ENCODE measurements at places on chromosomes 12 and 14. TPM values are rescaled to one million over a fixed set of nuclear protein-coding genes. Genes with fewer than 3 reads are reported as not detected.
A peak's percentile ranks its signal among the peaks of the same experiment; 100 is the strongest.

Gene TMEM120B
- total RNA-seq = 10.3 TPM

- DNase-seq = no peak
These were observed 1.5 kb upstream of the CRIP2 start for GRCh38 chr14:105473033-105473676.

Gene SOCS4
- total RNA-seq = 26.4 TPM

Gene CLEC4D
- not detected for total RNA-seq

GRCh38 chr14:72975770-72976169 lies 49.5 kb downstream of the DCAF4 start:
- DNase-seq = no peak

GRCh38 chr14:73591690-73592449 lies at the start of gene ACOT4:
ACOT4 (plus strand) TSS chr14:73591873; CDS start chr14:73591960, 87 bp downstream.
- peak; percentile 63 for DNase-seq

Gene KLRC2
- total RNA-seq = 3.0 TPM

Gene KRT79
- not detected for total RNA-seq

GRCh38 chr14:64970776-64971477 lies 1.2 kb downstream of the RAB15 start:
- no peak for DNase-seq

DNA sequence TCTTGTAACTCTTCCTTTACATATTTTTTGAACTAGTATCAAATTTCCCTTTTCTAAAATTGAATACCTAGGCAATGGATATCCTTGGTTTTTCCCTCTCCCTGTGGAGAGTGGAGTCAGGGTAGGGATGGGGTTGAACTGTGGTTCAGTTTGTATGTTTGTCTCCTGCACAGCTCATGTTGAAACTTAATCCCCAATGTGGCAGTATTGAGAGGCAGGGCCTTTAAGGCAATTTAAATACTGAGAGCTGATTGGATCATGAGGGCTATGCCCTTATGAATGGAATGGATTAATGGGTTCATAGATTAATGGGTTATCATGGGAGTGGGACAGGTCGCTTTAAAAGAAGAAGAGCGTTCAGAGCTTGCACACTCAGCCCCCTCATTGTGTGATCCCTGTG lies 127.2 kb upstream of the RGS6 start:
- DNase-seq = no peak

DNA sequence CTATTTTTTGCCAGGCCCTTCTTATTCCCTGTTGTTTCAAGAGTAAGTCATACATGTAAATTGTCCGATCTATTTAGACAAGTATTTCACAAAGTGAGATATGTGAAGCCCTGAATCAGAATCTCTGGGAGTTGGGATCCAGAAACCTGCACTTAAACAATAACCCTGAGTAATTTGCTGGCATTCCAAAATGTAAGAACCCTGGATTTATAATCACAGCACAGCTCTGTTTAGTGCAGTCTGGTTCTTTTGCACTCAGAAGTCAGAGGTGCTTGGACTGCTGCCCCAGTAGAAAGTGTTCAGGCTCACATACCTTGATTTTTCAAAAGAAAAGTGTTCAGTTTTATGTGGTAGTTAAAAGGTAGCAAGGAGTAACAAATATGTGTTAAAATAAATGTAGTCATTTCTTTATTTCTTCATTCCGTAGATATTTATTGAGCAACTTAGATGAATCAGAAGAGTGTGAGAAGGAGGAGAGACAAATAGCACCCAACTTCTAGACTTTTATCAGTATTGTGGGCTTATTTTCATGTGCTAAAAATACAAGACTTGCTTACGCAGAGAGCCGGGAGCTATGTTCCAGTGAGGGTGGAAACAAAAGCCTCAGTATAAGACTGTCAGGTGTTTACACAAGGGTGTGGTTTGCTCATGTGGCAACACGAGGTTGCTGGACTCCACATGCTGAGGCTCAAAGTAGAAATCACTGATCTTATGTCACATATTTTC lies 70.1 kb downstream of the SYNE2 start:
- no peak for DNase-seq

DNA sequence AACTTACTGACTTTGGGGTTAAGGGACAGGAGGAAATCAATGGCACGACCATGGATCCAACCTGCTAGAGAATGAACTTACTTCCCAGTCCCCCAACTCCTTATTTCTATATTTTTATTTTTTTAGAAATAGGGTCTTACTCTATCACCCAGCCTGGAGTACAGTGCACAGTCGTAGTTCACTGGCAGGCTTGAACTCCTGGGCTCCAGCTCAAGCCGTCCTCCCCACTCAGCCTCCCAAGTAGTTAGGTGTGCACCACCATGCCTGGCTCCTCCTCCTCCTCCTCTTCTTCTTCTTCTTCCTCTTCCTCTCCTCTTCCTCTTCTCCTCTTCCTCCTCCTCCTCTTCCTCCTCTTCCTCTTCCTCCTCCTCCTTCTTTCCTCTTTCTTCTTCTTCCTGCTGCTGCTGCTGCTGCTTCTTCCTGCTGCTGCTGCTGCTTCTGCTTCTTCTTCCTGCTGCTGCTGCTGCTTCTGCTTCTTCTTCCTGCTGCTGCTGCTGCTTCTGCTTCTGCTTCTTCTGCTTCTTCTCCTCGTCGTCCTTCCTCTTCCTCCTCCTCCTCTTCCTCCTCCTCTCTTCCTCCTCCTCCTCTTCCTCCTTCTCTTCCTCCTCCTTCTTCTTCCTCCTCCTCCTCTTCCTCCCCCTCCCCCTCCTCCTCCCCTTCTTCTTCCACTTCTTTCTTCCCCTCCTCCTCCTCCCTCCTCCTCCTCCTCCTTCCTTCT lies 390.1 kb upstream of the RGS6 start:
- no peak for DNase-seq

- DNase-seq = no peak
These were observed 58.3 kb upstream of the EEA1 start for GRCh38 chr12:92987362-92987761.

Gene NKX2-1
- total RNA-seq = 0.23 TPM

DNA sequence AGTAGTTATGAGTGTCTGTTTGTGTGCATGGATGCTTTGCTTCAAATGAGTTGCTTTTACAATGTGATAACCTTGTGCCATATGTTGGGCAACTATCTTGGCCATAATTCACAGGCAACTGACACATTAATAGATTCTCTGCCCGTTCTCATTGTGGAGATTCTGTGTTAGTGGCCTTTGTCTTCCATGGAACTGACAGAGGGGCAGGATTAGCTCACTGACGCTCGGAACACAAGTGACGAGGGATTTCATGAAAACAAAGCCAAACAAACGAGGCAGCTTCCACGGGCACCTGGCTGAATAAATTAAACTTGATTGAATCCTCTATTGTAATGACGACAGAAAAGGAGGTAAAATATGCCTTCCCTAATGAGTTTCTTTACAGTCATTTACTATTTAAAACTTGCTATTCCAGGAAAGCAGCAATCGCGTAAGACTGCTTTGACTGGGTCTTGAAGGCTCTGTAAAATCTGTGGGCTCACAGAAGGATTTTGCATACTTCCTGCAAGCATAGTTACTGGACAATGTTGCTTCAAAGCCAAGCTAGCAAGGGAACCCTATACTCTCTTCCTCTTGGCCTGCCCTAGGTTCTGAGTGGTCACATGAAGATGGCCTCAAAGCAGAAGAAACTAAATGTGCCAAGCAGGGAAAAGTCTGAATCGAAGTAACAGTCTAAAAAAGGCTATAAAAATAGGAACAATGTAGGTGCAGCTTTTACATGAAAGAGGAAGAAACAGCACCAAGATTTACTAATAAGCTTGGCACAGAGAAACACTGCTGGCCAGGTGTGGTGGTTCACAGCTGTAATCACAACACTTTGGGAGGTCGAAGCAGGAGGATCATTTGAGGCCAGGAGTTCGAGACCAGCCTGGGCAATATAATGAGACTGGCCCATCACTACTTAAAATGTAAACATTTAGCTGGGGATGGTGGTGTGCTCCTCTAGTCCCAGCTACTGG lies 28.1 kb upstream of the SINHCAF start:
- no peak for DNase-seq

DNA sequence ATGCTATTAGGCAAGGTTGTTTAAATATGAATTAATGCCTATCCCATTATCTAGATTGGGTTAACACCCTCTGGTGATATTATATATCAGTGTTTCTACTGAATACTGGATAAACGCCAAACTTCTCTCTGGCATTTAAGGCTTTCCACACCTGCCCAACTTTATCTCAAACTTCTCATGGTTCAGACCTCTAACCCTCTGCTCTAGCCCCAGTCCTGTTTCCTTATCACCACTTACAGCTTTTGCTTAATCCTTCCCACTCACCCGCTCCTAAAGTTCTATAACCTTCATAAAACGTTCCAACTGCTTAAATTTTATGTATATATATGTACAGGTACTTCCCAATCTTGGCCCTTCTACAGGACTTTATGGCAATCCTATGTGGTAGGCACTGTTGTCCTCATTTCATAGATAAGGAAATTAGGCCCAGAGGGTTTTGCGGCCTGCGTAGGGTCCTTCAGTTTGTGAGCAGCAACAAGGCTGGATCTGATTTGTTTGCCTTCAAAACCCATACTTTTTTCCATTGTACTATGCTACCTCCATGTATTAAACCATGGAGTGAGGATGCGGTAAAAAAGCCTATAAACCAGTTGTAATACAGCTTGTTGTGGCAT lies 1.2 kb downstream of the LPCAT3 start:
- no peak for DNase-seq

DNA sequence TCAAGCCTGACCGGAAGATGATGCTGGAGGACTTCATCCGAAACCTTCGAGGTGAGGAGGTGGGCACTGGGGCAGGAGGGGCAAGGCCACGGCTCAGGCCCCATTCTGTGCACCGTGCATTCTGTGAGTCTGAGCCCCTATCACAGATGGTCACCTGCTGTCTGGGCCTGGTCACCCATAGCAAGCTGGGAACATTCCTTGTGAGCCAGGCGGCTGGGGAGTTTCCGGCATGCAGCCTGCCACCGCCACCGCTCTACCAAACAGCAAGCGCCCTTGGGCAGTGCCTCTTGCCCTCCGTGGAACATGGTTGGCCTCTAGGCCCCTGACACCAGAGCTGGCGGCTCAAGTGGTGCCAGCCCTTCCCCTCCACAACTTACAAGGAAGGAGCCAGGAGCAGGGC lies 56.3 kb downstream of the SLC6A12 start:
- DNase-seq = no peak

- no peak for DNase-seq
These were observed 298.5 kb downstream of the ERC1 start for GRCh38 chr12:1289371-1290155.

DNA sequence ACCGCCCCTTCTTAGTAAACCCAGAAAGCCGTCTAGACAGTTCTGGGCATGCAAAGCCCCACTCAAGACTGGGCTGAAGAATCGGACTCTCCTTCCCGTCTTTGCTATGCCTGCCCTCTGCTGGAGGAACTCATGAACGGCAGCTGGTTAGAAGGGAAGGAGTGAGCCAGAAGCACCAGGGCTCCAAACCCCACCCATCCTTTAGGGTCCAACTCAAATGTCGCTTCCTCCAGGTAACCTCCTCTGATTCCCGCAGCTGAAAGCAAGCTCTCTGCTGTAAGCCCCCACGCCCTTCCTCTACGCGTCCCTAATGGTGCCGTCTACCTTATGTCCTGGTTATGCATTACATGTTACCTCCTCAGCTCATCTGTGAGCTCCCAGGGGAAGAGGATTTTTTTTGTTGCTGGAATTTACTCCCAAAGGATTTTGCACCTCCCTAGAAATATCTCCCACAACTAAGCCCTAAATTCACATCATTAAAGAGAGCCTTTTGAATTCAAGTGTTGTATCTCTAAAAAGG lies 59.0 kb upstream of the SCN8A start:
- DNase-seq = peak; percentile 58

DNA sequence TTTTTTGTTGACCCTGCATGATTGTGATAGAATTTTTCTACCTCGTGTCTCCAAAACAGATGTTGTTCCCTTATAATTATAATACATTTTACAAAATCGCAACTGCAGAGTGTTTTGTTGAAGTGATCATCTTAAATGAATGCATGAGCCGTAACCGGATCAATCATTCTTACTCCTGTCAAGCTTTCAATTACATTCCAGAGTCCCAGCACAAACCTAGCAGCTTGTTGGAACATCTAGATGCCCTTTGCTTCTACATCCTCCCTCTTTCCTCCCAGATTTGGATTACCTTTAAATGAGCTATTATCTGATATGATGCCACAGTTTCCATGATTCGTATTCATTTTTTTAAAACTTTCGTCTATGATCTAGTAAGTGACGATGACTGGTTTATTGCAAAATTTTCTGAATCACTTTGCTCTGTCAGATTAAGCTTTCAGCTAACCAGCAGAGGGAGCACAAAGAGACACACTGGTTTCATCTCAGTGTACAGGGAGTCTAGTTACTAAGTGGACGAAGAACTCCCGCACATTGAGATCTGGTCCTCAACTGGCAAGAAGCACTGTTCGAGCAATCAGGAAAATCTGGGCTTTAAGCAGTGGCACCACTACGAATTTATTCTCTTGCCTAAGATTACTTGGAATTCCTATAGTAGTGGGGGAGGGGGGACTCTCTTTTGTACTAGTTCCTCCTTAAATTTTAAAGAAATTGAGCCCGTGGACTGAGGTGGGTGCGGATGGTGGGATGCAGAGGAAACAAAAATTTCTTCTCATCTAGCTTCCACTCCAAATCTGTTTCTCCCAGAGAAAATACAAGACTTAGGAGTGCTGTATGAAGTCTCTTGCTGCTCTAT lies 40.9 kb downstream of the TSHR start:
- DNase-seq = no peak

DNA sequence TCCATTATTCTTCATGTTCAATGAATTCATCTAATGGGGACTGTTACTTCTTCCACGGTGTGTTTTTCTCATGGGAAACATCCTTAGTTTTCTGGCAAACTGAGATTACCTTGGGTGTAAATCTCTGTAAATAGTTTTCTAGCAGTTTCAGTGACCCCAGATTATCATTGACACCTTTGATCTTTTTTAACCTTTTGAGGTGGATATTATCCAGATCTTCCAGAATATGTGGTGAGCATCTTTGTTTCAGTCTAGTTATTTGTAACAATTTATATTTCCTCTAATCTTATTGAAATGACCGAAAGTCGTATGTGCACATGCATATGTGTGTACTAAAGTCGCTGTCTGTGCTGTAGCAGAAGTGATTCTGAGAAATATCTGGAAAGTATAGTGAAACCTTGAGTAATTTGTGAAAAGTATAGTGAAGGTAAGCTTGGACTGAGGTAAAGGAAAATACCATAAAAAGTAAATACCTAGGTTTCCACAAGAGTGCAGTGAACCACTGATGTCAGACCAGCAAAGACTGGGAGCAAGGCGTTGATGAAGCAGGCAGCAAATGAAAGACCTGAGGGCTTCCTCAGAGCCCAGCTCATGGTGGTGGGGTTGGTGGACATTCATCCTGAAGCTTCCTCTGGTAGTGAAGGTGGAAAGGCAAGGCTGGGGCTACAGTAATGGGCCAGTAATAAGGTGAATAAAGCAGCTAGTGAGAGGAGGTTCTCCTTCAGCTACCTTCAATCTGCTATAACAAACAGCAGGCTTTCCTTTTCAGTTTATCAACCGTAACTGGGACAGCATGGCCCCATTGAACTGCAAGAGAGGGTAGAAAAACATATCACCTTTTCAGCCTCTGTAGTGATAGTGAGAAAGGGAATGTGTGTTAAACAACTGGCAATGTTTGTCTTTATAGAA lies 480.2 kb upstream of the FBXO33 start:
- no peak for DNase-seq
